ENCODE measurements at places on chromosomes 5 and 9. TPM values are rescaled to one million over a fixed set of nuclear protein-coding genes. Genes with fewer than 3 reads are reported as not detected.

- no peak for DNase-seq
Measured at GRCh38 chr5:124193371-124193789, 553.1 kb downstream of the ZNF608 start.

DNA sequence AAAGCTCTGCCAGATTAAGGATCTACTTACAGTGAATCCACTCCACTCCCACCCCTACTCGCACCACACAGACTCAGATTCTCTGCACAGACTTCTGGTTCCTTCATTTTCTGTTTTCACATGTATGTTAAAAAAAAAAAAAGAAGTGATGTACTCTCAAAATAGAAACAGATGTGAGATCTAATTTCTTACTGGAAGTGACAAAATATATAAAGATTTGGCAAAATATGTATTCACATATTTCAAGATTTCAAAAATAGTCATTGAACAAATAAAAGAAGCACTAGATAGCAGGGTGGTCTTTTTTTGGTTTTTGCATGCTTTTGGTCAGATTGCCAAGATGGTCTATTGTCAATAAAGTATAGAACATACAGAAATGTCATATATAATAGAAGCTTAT is 379.2 kb downstream of the TMEM167A start:
- DNase-seq = no peak

- peak; percentile 60 for DNase-seq
Measured at GRCh38 chr5:141883184-141883891, 5.1 kb upstream of the PCDH1 start.

DNA sequence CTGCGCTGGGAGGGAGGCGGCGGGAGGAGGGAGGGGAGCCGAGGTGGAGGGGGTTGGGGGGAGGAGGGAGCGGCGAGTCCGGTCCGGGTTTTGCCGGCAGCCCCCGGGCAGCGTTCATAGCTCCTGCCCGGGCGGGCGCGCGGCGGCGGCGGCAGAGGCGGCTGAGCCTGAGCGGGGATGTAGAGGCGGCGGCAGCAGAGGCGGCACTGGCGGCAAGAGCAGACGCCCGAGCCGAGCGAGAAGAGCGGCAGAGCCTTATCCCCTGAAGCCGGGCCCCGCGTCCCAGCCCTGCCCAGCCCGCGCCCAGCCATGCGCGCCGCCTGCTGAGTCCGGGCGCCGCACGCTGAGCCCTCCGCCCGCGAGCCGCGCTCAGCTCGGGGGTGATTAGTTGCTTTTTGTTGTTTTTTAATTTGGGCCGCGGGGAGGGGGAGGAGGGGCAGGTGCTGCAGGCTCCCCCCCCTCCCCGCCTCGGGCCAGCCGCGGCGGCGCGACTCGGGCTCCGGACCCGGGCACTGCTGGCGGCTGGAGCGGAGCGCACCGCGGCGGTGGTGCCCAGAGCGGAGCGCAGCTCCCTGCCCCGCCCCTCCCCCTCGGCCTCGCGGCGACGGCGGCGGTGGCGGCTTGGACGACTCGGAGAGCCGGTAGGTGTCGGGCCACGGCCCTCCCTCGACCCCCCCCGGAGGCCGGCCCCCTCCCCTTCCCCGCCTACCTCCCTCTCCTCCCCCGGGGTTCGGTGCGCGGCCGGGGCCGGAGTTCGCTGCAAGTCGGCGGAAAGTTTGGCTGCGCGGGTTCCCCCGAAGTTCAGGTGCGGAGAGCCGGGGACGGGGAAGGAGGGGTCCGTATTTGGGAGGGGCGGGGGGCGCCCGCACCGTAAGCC is at the start of gene CXXC5:
Gene CXXC5 (plus strand): TSS at position 145 of the 877 bp plus-strand sequence. CDS start 32,175 bp downstream, outside the sequence.
- peak; percentile 92 for DNase-seq

DNA sequence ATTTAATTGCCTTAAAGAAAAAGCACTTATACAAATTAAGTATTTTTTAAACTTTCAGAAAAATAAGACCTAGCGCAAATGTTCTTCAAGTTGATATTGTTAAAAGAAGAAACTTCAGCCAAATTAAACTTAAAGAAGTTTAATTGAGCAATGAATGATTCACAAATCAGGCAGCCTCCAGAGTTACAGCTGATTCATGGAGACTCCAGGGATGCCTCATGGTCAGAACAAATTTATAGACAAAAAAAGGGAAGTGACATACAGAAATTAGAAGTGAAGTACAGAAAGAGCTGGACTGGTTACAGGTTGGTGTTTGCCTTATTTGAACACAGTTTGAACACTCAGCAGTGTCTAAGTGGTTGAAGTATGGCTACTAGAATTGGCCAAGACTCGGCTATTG is 60.3 kb downstream of the CDKN2A start:
- DNase-seq = no peak

DNA sequence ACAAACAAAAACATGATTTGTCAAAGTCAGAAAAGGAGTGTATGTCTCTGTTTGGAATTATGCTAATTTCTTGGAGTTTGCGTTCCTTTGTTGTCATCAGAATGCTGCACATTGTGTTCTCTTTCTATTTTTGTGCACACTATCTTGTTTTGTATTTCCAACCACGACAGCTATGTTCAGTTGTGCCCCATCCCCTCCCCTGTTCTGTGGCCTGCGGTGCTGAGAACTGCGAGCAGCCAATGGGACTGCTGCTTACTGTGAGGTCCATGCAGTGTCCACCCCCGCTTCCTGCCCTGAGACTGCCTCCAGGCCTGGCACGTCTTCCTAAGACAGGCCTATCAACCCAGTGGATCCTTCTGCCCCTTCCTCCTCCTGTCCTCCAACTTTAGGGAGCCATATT is 76.8 kb downstream of the PALM2AKAP2 start:
- no peak for DNase-seq

DNA sequence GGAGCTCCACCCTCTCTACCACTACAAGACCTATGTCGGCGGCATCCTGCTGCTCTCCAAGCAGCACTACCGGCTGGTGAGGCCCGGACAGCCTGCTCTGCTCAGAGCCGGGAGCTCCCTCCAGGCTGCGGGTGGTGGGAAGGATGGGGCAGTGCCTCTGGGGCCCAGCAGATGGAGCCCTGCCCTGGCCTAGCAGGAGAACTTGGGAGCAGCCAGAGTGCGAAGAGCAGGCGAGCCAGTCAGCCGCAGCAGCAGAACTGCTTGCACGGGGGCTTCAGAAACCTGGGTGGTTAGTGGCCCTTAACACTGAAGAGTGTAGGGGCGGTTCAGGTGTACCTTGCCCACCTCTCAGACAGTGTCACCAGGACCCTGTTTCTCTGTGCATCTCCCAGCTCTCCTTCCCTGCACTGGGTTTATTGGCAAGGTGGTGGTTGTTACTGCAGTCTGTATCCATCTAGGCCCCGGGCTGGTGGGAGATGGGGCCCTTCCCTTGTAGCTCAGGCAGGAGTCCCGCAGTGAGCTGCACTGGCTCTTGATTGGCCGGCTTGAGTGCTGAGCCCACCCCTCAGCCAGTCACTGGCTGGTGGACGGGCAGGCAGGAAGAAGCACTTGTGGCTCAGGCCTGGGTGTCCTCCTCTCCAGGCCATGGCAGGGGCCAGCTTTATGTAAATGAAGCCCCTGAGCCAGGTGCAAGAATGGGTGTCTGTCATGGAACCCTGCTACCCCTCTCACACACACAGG is 7.7 kb downstream of the B4GALT7 start:
- DNase-seq = peak; percentile 86

Gene LIFR
- total RNA-seq = 119 TPM

Gene ZNF782
- 29.0 TPM for total RNA-seq

Gene GMCL2
- not detected for total RNA-seq

Gene SPOCK1
- 40.5 TPM for total RNA-seq

Measured in cerebellum (tissue), 4 donors.